ENCODE measurements at places on chromosomes 2 and 18.

GRCh38 chr2:239826376-239826775 is 198.8 kb downstream of the NDUFA10 start:
- no peak for DNase-seq
- peaks cover 3% of the 10 kb centered on the region for H3K27me3 ChIP-seq
- H3K4me1 ChIP-seq = peaks cover 9% of the 10 kb centered on the region
- no peaks in the 10 kb centered on the region for H3K36me3 ChIP-seq
- H3K4me3 ChIP-seq = no peak overlapping the region
- H3K27ac ChIP-seq = no peak overlapping the region

DNA sequence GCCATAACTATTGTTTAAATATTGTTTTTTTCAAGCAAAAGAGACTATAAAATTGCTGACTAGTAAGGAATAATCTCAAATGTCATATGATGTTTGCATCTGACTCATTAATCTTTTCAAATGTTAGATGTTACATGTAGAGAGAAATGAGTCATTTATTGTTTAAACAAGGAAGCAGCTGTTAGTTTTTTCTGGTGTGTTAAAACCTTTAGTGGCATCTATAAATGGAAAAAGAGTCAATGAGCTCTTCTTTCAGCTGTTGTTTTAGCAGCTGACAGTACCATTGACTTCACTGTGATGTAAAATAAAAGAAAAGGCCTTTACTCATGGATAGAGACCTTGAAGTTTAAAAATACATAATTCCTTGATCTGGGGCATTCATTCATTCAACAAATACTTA is 1.8 kb upstream of the KLHL41 start:
- H3K27ac ChIP-seq = no peak overlapping the region
- H3K4me1 ChIP-seq = peaks cover 4% of the 10 kb centered on the region
- H3K4me3 ChIP-seq = no peak overlapping the region

DNA sequence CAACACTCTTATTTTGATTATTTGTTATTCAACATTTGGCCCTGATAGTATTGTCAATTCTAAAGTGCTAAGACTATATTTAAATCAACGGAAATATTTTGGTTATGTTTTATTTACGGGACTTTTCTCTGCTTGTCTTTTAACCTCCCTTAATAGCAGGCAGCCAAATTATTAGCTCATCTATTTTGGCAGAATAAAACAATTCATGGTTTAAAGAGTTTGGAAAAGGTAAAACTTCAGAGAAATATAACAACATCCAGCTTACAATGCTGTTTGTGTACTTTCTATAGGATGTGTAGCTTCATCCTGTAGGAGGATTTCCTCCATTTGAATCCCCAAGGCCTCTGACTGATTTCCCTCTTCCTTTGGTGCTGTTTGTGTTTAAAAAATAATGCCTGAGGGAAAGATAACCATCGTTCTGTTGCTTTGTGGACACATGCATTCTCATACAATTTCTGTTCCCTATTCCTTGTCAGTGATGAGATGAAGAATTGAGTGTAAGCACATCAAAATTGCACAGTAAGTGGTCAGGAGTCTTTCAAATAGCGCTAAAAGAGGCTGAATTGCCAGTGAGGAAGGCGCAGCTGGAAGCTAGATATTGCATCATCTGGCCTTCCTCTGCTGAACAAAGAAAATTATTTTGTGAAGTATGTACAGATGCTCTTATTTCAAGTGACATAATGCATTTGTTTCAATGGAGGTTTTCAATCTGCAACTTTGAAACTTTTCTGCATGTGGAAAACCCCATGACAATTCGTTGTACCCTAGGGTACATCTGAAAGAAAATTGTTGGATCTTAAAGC is 80.3 kb downstream of the CD28 start:
- no peak for DNase-seq
- H3K27me3 ChIP-seq = no peaks in the 10 kb centered on the region
- H3K4me1 ChIP-seq = peaks cover 35% of the 10 kb centered on the region
- H3K36me3 ChIP-seq = no peaks in the 10 kb centered on the region
- H3K27ac ChIP-seq = no peak overlapping the region

DNA sequence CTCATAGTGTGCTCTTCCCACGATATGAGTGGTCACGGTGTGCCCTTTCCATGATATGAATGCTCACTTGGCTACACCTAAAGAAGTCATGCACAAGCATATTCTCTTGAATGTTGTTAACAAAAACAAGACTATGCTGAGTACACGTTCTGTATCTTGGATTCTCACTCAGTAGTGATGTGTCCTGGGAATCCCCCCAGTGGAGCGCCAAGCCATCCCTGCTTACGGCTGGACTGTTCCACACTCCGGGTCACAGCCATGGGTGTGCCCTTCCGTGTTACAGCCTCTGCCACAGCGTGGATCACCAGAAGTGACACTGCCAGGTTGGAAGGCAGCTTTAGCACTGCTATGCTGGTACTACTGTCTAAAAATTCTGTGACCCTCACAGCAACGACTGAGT is 59.1 kb downstream of the TPO start:
- H3K27me3 ChIP-seq = no peaks in the 10 kb centered on the region
- no peaks in the 10 kb centered on the region for H3K36me3 ChIP-seq
- DNase-seq = no peak
- no peak overlapping the region for H3K27ac ChIP-seq
- no peaks in the 10 kb centered on the region for H3K4me1 ChIP-seq
- H3K4me3 ChIP-seq = no peak overlapping the region

- no peak overlapping the region for H3K4me3 ChIP-seq
- DNase-seq = no peak
- H3K36me3 ChIP-seq = no peaks in the 10 kb centered on the region
- H3K4me1 ChIP-seq = no peaks in the 10 kb centered on the region
- no peak overlapping the region for H3K27ac ChIP-seq
Measured at GRCh38 chr2:60465736-60466135, 87.7 kb downstream of the BCL11A start.

DNA sequence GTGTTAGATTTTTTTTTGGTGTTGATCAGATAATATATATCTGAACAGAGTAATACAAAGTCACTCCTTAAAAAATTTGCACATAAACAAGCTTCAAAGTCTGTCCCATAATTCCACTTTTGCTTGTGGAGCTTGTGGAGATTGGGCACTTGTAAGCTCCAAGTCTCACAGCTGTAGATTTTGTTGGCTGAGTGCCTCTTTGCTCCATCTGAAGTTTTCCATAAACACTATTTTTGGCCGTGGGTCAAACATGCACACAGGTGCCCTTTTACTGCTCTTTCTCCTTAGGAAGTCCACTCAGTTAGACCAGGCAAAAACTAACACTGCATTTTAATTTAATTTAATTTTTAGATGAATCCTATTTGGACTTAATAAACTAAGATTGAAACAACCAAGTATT is 3.6 kb upstream of the KCNJ13 start:
- peaks cover 28% of the 10 kb centered on the region for H3K36me3 ChIP-seq
- H3K27me3 ChIP-seq = no peaks in the 10 kb centered on the region
- H3K27ac ChIP-seq = no peak overlapping the region

DNA sequence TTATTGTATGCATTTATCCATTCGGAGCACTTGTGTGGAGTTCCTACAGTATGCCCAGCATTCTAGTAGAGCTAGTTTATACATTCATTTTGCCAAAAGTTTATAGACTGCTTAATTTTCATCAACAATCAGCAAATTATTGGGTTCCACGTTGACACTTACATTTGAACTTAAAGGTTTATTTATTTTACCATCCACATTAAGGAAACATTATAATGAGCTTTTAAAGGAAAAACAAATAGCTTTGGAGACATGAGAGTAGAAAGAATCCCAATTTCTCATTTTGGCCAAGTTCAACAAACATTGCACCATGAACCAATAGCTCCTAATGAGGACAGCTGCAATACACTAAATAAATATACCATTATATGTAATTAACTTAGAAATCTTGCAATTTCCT is 501.2 kb upstream of the SMIM21 start:
- no peak for DNase-seq
- H3K36me3 ChIP-seq = no peaks in the 10 kb centered on the region
- H3K4me1 ChIP-seq = no peaks in the 10 kb centered on the region
- no peak overlapping the region for H3K27ac ChIP-seq

DNA sequence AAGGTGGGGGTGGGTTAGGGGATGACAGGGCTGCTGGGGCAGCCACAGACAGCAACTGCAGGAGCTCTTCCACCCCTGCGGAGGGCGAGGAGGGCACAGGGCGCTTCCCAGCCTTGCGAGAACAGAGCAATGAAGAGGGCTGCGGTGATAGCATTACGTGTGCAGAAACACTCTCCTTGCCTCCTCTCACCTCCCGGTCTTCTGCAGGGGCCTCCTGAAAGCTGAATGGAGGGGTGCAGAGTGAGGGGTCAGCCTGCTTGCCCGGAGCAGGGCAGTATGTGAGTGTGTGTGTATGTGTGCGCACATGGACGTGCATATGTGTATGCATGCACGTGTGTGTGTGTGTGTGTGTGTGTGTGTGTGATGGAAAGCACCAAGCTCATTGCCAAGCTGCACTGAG is 29.5 kb upstream of the IL1R2 start:
- H3K4me3 ChIP-seq = no peak overlapping the region
- H3K4me1 ChIP-seq = no peaks in the 10 kb centered on the region
- no peak for DNase-seq
- no peak overlapping the region for H3K27ac ChIP-seq
- no peaks in the 10 kb centered on the region for H3K27me3 ChIP-seq

Data from activated CD4-positive, alpha-beta memory T cell treated with anti-CD3 and anti-CD28 coated beads, Interleukin-2, amount 10 ng/mL, durations not matched to agents 7 days and 5 days (primary cell).